ENCODE measurements at places on chromosomes 12 and 14. TPM values are rescaled to one million over a fixed set of nuclear protein-coding genes. Genes with fewer than 3 reads are reported as not detected.

- DNase-seq: no peak
Observed at GRCh38 chr12:5650281-5650680, 218.4 kb downstream of the NTF3 start.

DNA sequence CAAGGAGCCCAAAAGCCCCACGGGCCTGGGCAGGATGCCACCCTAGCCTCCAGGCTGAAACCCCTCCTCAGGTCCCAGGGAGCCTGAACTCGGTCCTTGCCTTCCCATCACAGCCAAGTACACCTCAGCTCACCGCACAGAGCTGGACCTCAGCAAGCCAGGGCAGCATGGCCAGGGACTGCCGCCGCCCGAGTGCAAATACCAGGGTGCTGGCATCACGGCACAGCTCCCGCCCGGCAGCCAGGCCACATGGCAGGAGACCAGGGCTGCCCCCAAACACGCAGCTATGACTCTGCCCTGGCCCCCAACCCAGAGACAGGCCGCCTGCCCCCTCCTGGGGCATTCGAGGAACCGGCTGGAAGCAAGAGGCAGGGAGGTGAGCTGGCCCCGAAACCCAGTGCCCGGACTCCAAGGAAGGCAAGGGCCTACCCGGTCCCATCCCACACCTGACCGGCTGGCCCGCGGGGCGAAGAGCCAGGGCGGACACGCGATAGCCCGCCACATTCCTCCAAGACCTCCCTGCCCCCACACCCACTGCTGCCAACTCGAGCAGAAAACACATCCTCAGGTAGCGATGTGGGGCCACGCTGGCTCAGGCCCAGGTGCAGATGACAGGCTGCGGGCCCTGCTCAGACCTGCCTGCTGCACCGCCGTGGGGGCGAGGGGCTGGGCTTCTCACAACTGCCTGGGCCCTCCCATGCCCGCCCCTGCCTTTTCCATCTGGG is 2.7 kb downstream of the JAG2 start:
- DNase-seq: no peak

DNA sequence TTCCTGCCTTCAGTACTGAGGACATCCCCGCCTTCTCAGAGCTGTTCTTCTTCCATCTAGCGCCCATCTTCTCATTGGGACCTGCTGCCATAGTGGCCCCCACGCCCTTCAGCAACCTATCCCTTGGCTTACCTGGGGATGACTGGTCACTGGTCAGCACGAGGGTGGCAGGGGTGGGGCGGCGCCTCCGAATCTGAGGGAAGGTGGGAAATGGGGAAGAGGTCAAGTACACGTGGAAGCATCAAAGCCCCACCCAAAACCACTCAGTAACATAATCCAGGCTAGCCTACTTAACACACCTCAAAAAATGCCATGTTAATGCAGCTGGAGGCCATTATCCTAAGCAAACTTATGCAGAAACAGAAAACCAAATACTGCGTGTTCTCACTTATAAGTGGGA is 4.3 kb downstream of the PPP1R1A start:
- no peak for DNase-seq

DNA sequence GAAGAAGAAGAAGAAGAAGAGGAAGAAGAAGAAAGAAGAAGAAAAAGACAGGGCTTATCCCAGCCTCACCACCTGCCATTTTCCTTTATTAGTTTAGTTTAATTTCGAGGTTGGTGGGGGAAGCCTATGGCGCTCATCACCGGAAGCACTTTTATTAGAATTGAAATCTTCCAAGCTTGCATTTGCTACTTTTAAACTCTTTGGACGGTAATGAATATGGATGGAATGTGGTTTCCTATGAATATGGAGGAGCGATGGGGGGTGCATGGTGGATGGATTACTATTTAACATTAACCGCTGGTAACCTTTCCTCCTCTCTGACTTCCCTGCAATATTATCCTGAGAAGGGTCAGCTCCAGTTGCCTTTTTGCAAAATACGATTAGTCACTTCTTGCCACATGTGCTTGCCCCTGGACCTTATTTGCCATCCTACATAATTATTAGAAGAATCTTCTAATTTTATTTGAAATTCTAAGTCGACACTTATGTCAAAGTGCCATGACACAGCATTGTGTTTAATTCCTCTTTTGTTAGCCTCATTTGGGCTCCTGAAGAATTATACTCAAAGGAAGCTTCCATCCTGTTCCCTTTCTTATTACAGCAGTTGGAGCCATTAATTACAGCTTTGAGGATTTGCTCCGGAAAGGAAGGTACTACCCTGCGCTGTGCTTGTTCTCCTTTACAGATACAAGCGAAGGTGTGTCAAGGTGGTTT is 424.5 kb downstream of the VRK1 start:
- DNase-seq: no peak

DNA sequence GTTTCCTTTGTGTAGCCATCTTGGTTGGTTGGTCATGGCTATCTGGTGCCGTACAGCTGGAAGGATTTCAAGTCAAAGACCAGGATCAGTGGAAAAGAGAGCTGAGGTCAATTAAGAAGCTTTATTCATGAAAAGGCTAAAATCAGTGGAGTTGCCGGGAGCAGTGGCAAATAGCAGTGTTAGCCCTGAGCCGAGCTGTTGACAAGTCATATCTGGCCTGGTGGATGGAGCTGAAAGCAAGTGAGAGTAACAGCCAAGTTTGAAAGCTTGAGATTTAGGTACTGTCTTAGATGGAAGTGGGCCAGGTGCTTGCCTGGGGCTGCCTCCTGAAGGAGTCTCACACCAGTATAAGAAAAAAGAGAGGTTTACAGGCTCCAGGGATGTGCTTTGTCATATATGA is 9.0 kb downstream of the BATF start:
- no peak for DNase-seq

DNA sequence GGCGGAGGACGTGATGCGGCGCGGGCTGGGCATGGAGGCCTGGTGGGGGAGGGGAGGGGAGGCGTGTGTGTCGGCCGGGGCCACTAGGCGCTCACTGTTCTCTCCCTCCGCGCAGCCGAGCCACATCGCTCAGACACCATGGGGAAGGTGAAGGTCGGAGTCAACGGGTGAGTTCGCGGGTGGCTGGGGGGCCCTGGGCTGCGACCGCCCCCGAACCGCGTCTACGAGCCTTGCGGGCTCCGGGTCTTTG is 303 bp downstream of the GAPDH start:
- DNase-seq: no peak

GRCh38 chr12:22979854-22980469 is 355.0 kb downstream of the ETNK1 start:
- DNase-seq: no peak

DNA sequence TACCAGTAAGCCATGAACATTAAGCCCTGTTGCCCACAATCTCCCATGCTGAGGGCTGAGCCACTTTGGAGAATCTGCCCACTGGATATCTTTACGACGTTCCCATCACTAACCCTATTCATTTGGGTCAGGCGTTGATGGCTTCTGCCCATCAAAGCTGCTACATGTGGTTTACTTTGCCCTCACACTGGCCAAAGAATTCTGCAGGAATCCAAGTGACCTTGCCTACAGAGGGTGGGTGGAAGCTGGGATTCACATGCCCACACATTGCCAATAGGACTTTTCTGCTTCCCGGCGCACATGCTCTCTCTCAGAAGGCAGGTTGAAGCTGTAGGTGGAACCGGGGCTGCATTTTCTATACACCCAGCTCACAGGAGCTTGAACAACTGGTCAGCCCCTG is 28.3 kb downstream of the OAS2 start:
- DNase-seq: no peak

DNA sequence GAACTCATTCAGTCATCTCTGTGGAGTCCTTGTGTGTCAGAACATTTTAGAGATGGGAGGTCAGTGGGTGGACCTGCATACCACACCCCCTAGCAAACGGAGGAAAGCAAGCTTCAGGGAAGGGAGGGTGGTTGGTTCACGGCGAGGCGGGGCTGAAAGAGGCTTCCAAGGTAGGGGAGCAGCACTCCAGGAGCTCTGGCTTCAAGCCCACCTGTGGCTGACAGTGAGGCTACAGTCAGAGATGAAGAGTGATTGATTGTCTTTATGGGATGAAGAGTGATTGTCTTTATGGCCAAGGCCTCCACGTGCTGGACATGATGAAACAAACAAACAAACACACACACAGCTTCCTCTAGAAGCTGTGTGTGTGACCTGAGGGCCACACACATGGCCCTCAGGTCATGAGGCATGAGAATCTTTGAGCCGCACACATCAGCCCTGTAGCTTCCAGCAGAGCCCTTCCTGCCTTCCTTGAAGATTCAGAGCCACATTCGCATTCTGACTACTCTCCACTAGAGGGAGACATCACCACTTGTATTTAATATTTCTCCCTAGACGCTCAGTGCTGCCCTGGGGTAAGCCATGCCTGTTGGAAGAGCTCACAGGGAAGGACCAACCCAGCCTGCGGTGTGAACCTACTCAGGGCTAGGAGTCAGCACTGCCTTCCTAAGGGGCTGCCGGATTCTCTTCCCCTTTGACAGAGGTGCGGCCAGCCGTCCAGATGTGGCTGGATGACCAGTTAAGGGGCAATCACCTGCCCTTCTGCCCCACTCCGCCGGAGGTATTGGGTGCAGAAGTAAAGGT is 54.4 kb upstream of the KCNA1 start:
- peak; percentile 78 for DNase-seq

- DNase-seq: no peak
Observed at GRCh38 chr14:48373981-48374380, 698.6 kb upstream of the MDGA2 start.

DNA sequence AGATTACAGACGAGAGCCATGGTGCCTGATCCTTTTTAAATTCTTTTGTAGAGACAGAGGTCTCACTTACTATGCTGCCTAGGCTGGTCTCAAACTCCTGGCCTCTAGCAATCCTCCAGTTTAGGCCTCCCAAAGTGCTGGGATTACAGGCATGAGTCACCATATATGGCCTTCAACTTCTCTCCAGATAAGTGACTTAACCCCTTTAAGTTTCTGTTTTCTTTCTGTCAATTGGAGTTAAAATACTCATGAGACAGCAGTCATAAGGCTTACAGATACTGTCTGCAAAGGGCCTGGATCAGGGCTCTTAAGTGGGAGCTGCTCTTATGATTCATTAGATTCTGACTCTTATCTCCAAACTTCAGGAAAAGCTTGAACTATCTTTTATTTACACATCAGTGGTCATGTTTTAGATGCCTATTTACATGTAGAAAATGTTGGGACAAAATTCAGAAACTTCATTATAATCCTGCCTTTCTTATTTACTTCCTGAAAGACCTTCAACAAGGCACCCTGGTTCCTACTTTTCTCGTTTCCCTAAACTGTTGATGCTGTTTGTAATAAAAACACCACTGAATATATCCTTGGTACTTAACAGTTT is 271.5 kb upstream of the TBX3 start:
- DNase-seq: no peak

GRCh38 chr12:28800129-28800528 is 348.9 kb upstream of the FAR2 start:
- no peak for DNase-seq

GRCh38 chr12:108127654-108128053 is 1.4 kb upstream of the WSCD2 start:
- DNase-seq: no peak

DNA sequence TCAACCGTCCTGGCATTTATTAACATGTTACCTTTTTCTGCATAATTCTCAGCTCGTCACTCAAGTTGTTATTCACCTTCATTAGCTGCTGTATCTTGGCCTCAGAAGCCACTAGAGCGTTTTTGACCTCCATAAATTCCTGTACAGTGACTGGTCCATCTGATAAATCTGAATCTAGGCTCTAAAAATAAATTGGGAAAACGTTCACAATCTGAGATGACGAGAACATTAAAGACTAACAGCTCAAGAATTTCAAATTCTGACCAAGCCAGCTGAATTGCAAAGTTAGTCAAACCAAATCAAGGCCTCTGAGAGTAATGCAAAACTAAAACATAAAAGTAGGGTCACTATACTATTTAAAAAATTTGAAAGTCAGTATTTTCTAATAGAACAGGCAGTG is 45.0 kb downstream of the GIT2 start:
- DNase-seq: no peak

DNA sequence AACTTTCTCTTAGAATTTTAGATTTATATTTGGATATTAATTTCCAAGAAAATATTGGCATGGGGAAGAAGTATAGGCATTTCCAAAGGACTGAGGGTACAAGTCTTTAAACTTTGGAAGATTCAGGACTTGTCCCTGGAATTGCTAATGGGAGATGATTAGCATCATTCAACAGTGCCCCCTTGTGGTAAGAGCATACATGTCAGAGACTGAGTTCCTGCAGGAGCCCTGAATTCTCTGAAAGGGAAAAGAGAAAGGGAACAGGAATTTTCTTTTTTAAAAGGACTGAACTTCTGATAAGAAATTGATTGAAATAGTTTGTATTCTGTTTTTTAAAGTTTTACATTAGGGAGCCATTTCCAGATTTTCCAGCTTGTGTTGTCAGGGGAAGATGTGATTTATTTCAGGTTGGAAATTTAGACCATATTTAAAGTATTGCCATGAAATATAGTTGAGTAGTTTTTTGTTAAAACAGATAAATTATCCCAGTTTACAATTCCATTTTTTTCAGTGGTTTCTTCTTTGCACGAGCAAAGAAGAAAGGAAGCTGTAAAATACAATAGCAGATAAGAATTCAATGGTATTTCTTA is 44.0 kb upstream of the REP15 start:
- peak; percentile 68 for DNase-seq

DNA sequence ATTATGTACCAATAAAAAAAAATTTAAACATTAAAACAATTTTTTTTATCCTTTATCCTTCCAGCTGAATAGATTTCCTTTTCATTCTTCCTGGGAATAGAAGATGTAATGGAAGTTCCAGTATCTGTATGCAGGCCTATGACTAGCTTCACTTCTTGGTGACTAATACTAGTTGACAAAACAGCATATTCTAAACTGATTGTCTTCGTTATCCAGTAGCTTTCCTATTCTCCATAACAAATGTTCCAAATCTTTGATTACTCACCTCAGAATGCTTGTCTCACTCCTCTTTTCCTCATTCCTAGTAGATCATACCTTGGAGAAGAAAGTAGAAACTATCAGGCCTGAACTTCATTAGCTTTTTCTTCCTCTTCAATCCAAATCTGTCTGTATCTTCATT is 70.7 kb downstream of the PLEKHA5 start:
- DNase-seq: no peak

- no peak for DNase-seq
Observed at GRCh38 chr12:31388713-31389112, 62.8 kb upstream of the SINHCAF start.

- DNase-seq: no peak
Observed at GRCh38 chr12:1993871-1994371, 10.3 kb downstream of the DCP1B start.

DNA sequence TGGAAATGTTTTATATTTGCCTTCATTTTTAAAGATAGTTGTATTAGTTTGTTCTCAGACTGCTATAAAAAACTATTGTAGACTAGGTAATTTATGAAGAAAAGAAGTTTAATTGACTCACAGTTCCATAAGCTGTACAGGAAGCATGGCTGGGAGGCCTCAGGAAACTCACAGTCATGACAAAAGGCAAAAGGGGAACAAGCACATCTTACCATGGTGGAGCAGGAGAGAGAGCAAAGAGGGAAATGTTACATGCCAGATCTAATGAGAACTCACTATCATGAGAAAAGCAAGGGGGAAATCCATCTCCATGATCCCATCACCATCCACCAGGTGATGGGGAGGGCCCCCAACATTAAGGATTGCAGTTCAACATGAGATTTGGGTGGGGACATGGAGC is 35.5 kb upstream of the UNC79 start:
- DNase-seq: no peak

Gene DAAM1
- 109 TPM for total RNA-seq

Gene WNT1
- not detected for total RNA-seq

Gene NID2
- total RNA-seq: 23.5 TPM

Gene CLEC14A
- total RNA-seq: 18.6 TPM

Gene KCNJ8
- total RNA-seq: 10.5 TPM

Gene CFAP251
- total RNA-seq: 3.9 TPM

Gene OTOGL
- total RNA-seq: 0.57 TPM

Gene NINJ2
- 4.9 TPM for total RNA-seq

Gene RNF212B
- total RNA-seq: not detected

Gene CPNE6
- 1.5 TPM for total RNA-seq

Gene TMCC3
- 10.1 TPM for total RNA-seq
